ENCODE measurements at places on chromosomes 4 and X.

- DNase-seq: no peak
Measured at GRCh38 chr4:170446782-170447181, 357.0 kb upstream of the AADAT start.

- no peak for DNase-seq
Measured at GRCh38 chr4:74667944-74668343, 126.4 kb downstream of the BTC start.

DNA sequence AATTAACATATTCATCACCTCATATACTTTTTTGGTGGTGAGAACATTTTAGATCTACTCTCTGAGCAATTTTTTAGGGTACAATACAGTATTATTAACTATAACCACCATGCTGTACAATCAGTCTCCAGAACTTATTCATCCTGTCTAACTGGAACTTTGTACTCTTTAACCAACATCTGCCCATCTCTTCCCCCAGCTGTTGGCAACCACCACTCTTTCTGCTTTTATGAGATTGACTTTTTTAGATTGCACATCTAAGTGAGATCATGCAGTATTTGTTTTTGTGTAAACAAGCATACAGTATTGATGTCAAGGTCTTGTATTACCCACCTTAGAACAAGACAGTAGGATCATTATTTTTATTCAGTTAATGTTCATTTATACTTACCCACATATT is 516.8 kb downstream of the RPA4 start:
- DNase-seq: no peak

DNA sequence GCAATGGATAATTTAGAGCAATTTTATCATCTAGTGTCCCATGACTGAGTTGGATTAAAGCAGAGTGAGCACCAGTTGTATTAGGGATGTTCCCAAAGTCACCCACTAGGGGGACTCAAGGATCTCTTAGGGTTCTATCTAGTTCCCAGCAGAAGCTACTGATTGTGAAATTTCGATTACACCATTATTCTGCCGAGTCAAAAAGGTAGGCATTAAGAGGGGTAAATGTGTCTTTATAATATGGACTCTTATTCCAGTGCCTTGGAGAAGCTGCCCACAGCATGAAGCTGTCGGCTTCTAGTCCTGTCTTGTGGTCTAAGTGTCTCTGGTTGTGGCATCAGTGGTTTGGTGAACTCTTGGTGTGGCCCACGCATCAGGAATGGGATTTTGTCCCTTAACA is 53.3 kb downstream of the RGS12 start:
- DNase-seq: peak; percentile 66

All from activated CD8-positive, alpha-beta T cell treated with anti-CD3 and anti-CD28 coated beads, Interleukin-2, amount 10 ng/mL, durations not matched to agents 7 days and 5 days (primary cell).